Stimulated activated CD8-positive, alpha-beta memory T cell treated with anti-CD3 and anti-CD28 coated beads, Interleukin-4, amount 100 ng/mL, for 48 hours (primary cell): ENCODE measurements at places on chromosomes 5 and 9.

DNA sequence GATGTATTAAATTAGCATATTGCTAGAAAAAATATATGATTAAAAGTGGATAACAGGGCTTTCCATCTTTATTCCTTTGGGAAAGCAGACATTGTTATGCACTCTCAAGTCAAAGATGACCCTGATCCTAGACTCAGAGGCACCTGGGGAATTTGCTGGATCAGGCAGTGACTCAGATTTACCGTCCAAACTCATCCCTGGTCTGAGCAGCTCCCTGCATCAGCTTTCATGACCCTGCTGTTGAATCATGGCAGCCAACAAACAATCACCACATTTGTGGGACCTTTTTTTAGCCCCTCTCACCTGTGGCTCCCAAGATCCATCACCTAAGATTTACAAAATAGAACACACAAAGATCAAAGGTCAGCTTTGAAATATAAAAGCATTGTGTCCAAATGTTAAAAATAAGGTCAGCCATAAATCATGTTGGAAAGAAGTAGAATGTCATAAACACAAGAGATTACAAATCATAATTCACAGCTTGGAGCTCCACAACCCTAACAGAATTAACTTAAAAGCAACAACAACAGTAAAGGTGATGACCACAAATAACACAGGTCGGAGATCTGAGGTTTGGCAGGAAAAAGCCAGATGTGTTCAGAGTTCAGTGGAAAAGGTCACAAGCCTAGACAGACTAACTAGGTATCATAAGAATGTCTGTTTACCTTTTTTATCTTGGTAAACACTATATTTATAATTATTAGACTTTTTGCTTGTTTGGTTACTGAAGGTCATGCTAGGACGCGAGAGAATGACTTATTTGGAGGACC is 55.5 kb downstream of the ZFAND5 start:
- DNase-seq: no peak

DNA sequence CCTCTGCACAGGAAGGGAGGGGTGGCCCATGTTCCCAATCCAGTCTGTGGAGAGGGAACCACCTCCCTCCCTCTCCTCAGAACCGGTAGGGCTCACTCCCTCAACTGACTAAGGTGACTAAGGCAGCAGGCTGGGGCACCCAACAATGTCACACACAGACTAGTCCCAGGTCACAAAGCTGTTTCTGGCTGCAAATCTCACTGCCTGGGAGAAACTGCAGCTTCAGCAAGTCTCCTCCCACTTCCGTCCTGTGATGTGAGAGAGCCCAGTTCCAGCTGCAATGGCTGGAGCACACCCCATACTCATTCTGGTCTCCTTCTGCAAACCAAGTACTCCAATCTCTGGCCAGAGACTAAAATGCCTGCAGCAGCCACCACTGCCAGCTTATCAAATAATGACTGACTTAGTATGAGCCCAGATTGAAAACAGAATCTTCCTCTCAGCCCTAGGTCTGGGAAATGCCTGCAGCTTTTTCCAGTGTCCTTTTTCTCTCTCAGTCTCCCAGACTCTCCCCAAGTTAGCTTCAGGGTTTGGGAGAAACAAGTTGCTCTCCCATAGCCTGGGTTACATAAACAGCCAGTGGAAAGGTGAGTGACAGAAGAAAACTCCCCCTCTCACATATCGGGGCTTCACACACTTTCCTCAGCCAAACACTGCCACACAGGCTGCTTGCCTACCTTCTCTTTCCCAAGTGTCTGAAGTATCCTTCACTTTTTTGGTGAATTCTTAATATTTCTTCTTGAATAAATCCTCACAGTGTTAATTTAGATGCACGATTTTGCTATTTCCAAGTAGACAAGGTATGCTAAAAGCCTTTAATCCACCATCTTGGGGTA is 247.4 kb upstream of the RASA1 start:
- peak; percentile 30 for DNase-seq

DNA sequence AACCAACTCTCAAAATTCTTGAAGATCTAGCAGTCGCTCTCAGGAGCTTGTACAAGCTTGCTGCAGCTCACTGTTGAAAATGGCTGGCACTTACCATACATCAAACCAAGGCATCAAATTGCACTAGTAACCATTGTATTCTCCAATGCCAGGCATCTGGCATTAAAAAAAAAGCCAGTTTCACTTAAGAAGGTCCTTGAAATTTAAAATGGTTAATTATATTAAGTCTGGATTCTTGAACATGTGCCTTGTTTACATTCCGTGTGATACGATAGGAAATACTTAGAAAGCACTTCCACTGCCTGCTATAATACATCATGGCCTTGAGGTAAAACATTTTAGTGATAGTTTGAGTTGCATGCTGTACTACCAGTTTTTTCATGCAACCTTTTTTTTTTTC is 300.7 kb downstream of the KDM4C start:
- DNase-seq: no peak

GRCh38 chr5:172740428-172741205 is 30.4 kb downstream of the DUSP1 start:
- DNase-seq: no peak

DNA sequence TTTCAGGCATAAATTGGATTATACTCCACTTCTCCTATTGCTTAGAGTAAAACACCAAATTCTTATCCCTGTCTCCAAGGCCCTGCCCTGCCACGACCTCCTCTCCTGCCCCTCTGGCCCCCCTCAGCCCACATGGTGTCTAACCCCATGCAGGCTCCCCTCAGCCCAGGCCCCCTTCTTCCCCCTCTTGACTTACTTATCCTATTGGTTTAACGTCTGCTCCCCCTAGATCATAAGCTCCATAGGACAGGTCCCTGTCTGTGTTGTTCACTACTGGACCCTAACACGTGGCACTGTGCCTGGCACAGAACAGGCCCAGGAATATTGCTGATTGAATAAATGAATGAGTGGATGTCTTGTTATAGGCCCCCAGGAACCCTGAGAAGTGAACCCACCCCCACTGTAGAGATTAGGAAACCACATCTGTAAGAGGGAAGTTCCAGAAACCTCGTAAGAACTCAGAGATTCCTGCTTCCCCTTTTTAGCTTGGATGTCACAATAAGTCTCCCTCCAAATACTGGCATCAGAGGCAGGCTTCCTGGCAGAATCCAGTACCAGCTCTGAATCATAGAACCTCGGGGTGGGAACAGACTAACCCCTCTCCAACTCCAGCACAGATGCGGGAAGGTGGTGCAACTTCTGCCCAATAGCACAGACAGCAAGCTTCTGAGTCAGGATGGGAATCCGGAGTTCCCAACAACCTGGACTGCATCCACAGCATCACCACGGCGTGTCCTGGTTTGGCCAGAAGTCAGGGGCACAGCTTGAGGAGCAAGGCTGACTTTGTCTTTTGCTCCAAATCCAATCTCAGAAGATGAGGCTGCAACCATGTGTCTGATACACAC is 31.5 kb downstream of the HRH2 start:
- DNase-seq: no peak

GRCh38 chr5:158398360-158399201 is 539.6 kb upstream of the CLINT1 start:
- no peak for DNase-seq

DNA sequence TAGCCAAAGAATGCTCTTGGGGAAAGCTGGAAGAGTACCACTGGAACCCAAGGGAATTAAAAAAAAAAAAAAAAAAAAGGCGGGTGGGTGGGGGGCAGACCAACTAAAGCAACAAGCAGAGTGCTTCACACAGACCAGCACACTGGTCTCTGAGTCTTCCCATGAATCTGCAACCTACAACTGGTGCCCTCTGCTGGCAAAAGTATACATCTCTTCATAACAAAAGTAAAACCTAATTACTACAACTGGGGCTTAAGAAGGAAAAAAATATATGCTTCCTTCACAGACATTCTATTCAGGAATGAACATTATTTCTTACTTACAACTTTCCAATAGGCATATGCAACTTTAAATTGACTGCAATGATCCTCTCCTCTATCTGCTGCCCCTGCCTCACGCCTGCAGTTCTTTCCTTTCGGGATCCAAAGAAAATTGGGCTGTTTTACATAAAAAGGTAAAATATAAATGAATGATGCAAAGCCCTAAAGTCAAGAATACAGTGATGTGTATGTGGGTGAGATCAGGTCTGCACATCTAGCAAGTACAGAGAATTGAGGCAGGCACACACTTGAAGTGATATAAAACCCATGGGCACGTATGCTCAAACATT is 7.2 kb upstream of the KLHL3 start:
- DNase-seq: peak; percentile 56

- peak; percentile 83 for DNase-seq
These were observed 57.1 kb downstream of the SLC22A5 start for GRCh38 chr5:132426525-132427138.

GRCh38 chr9:127104581-127105311 is 17.7 kb downstream of the ANGPTL2 start:
- no peak for DNase-seq

DNA sequence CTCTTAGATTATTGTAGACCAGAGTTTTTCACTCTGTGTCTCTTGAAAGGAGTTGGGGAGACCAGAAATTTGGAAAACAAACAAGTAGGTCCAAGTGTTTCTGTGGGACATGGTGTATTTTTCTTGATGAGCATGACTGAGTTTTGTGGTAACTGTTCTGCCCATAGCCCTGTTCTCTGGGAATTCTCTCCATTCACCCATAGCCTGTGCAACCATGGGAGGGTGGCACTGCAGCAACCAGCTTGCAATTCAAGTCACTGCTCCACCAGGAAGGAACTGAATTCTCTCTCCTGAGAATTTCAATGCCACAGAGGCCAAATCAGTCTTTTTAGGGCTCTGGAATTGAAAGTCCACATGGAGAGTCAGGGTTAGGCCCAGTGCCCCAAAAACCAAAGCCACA is 475.3 kb upstream of the TRPC7 start:
- no peak for DNase-seq

- DNase-seq: no peak
These were observed 325.8 kb upstream of the CDH6 start for GRCh38 chr5:30867711-30868110.

- no peak for DNase-seq
These were observed 16.7 kb upstream of the UBQLN1 start for GRCh38 chr9:83724436-83724835.

GRCh38 chr9:125085703-125086477 is 57.4 kb downstream of the SCAI start:
- DNase-seq: no peak

- DNase-seq: no peak
These were observed 7.2 kb upstream of the MYORG start for GRCh38 chr9:34383904-34384303.

DNA sequence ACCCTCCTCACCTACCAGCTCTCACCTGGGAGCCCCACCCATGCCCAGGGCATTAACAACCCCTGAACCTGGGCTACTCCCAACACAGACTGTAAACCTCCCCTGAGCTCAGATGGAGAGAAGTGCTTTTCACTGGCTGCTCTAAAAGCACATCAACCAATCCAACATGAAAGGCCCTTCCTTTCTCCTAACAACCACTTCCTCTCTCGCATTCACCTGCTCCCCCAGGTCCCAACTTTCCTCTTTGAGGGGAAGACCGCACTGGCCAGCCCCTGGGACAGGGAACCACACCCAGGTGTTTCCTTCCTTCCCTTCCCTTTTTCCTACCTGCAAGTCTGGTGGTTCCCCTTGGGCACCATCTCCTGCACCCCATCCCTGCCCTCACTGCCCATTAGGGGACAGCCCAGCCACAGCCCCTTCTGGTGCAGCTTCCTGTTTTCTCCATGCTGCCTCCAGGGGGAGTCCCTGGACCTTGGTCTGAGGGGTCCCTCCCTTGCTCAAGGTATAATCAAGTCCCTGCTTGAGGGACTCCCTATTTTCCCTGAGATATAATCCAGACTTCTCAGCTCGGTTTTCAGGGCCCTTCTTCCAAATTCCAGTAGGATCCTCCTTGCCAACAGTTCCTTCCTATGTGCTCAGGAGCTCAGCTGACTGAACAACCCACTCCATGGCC is 30.5 kb upstream of the DAB2IP start:
- peak; percentile 29 for DNase-seq

DNA sequence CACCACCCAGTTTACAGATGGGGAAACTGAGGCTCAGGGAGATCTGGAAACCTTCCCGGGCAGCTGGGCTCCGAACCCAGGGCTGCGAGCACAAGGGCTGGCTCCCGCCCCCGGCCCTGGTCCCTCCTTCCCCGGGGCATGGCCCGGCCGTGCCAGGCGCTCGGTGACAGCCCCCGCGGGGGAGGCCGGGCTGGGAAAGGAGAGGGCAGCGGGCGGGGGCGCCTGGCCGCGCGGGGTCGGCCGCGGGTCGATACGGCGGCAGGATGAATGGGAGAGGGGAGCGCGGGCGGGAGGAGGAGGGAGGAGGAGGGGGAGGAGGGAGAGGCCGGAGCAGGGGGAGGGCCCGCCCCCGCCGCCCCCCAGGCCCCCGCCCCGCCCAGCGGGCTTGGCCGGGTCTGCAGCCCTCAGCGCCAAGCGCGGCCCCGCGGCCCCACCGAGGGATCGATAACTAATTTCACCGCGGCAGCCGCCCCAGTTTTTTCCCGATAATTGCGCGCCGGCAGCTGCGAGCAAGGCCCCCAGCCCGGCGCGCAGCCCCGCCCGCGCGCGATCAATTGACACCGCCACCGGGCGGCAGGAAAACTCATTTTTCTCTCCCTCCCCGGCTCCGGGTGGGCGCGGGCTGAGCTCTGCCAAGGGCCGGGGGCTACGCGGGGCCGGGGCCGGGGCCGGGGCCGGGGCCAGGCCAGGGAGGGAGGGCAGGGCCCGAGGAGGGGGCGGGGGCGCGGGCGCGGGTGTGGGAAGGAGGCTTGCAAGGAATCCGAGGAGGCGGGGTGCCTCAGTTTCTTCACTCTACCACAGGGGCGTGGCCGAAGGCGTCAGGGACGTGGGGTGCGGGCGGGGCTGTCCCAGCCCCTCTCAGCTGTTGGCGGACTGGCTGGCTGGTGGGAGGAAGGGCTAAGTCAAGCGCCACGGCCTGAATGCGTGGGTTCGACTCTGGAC is 52.1 kb downstream of the C9orf50 start:
- DNase-seq: no peak

GRCh38 chr9:17217272-17217671 is 82.4 kb downstream of the CNTLN start:
- DNase-seq: no peak

GRCh38 chr5:143074414-143074996 is 304.3 kb downstream of the ARHGAP26 start:
- DNase-seq: no peak

DNA sequence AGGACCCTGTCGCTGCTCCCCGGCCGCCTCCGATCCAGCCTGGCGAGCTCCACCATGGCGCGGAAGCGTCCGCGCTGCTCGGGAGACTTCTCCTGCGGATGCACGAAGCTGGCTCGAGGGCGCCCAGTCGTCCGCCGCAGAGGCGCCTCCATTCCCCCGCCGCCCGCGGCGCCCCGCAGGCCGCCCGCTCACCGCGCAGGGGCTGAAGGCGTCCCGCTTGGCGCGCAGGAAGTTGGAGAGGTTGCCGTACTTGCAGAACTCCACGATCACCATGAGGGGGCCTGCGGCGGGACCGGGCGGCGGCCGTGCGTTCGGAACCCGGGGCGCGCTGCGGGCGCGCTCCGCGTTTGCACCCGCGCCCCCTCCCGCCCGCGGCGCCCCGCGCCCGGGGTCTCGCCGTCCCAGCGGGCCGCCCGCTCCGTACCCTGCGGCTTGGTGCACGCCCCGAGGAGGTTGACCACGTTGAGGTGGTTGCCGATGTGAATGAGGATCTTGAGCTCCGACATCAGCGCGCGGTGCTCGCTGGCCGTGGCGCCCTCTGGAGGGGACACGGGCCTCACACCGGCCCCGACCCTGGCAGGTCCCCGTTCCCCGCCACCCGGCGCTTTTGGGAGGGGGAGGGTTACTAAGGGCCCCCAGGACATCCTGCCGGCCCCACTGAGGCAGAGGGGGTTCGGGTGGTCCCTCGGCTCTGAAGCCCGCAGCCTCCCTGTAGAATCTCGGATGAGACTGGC is 27.7 kb upstream of the SCGB3A1 start:
- peak; percentile 57 for DNase-seq

- no peak for DNase-seq
These were observed 17.0 kb downstream of the NIPSNAP3B start for GRCh38 chr9:104780796-104781395.
